ENCODE measurements at places on chromosomes 11 and 22. TPM values are rescaled to one million over a fixed set of nuclear protein-coding genes. Genes with fewer than 3 reads are reported as not detected.

- no peak overlapping the region for H3K4me3 ChIP-seq
- H3K4me1 ChIP-seq, result no peaks in the 10 kb centered on the region
- H3K27ac ChIP-seq, result no peak overlapping the region
- no peaks in the 10 kb centered on the region for H3K27me3 ChIP-seq
- no peaks in the 10 kb centered on the region for H3K36me3 ChIP-seq
Observed at GRCh38 chr11:37450613-37451012, 852.6 kb upstream of the RAG2 start.

DNA sequence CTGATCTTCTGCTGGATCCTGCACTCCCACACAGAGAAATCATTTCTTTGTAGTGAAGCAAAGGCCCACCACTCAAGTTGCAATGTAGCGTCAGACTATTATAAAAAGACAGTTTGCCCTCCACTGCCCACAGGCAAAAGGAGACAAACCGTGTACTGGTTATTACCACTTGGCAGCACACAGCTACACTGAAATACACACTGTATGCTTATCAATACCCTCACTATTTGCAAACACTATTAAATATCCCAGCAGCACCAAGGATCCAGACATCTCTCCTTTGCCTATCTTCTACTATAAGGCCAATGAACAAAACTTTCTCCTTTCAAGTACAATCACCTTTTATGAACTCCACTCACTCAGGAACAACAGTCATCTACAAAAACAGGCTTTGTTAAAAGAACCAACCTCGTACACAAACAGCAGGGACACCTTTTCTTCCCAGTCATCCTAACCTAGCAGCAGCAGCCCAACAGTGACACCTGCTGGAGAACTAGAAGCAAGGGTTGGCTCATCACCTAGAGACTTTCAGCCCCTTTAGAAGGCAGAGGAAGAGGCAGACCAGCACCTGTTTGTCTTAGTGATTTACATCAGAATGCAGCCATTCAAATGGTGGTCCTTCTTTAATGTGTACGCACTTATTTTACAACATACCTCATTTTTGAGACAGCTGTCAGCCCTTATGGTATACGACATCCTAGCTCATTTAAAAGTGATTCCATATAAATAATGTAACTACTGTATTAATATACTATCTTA, 56.1 kb downstream of the AMBRA1 start:
- no peak overlapping the region for H3K4me3 ChIP-seq
- peaks cover 37% of the 10 kb centered on the region for H3K4me1 ChIP-seq
- no peaks in the 10 kb centered on the region for H3K27me3 ChIP-seq
- peak; percentile 71 for DNase-seq
- H3K36me3 ChIP-seq, result peaks cover 25% of the 10 kb centered on the region

DNA sequence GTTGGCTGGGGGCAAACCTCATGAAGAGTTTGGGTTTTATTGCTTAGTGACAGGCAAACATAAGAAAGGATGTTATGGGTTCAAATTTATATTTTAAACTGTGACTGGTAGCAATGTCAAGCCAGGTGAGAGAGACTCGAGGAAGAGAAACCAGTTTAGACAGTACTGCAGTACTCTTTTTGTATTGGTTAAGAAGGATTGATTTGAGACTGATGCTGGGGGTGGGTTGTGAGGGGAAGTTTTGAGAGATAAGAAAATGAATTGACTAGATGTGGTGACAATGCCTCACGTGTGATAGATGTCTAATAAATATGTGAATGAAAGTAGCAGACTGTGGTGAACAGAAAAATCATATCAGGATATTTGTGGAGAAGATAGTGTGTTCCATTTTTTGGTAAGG, 142.4 kb downstream of the DDX10 start:
- peaks cover 3% of the 10 kb centered on the region for H3K4me1 ChIP-seq
- DNase-seq, result no peak
- no peaks in the 10 kb centered on the region for H3K36me3 ChIP-seq
- no peak overlapping the region for H3K27ac ChIP-seq

- no peaks in the 10 kb centered on the region for H3K4me1 ChIP-seq
- no peak overlapping the region for H3K27ac ChIP-seq
- no peak for DNase-seq
- H3K27me3 ChIP-seq, result no peaks in the 10 kb centered on the region
- H3K4me3 ChIP-seq, result no peak overlapping the region
Observed at GRCh38 chr11:59901306-59901705, 22.7 kb downstream of the OOSP3 start.

The PGGHG gene
- 2.9 TPM for total RNA-seq

GRCh38 chr22:37563153-37564081, 3.1 kb downstream of the CDC42EP1 start:
- DNase-seq, result peak; percentile 81
- no peaks in the 10 kb centered on the region for H3K27me3 ChIP-seq
- peak overlapping the region; percentile 72 for H3K4me3 ChIP-seq
- H3K27ac ChIP-seq, result peak overlapping the region; percentile 85

The TAF10 gene
- 112 TPM for total RNA-seq

GRCh38 chr11:2453436-2453835, 8.6 kb downstream of the KCNQ1 start:
- H3K36me3 ChIP-seq, result no peaks in the 10 kb centered on the region
- H3K4me3 ChIP-seq, result no peak overlapping the region
- no peaks in the 10 kb centered on the region for H3K4me1 ChIP-seq

The CBY1 gene
- 22.9 TPM for total RNA-seq

DNA sequence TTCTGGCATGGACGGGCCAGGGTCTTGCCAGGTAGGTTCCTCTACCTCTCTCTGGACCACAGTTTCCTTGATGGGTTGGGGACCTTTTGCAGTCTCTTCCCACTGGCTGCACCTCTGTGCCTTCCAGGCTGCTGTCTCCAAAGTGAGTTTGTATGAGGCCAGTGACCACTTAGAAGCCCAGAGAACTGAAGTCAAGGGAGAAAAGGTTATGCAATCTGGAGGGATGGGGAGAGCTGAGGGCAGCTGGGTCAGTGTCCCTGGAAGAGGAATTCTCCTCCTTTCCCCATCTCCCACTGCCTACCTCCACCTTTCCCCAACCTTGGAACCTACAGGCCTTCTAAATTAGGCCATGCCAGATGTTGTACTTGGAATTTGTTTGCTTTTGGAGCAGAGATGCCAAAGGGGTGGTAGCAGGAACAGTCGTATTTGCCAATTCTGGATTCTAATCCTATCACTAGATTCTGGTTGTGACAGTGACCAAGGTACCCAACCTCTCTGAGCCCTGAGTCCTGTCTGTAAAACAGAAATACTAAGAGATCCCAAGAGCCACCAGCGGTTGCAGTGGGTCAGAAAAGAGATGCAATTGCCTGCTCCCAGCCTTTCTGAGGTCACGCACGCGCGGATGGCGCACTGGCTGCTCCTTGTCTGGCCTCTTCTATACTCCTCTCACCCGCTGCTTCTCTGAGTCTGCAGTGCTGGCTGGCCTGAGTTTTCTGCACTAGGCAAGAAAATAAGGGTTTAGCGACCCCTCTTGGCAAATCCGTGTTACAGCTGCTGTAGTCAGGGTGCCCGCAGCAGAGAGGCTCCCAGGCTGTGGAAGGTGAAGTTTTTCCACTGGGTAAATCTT, 10.7 kb upstream of the ACCSL start:
- H3K4me1 ChIP-seq, result peaks cover 6% of the 10 kb centered on the region
- peak; percentile 83 for DNase-seq
- no peak overlapping the region for H3K4me3 ChIP-seq

The LDHAL6A gene
- not detected for total RNA-seq

DNA sequence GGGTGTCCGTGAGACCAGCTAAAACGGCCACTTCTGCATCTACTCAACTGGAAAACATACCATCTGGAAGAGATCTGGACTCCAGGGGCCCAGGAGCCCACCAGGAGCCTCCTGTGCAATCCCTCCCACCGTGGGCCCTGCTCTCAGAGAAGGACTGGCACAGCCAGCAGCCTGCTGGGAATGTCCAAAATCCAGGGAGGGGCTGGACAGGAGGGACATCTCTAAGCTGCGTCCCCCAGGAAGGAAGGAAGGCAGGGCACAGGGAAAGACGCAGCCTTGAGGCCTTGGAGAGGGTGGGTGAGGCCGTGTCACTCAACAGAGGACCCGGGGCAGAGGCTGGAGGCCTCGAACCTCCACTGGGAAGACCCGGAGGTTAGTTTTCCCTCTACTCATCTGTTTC, 78.0 kb downstream of the PHF21B start:
- H3K4me3 ChIP-seq, result no peak overlapping the region
- H3K27me3 ChIP-seq, result no peaks in the 10 kb centered on the region

The RIC3 gene
- 8.4 TPM for total RNA-seq

GRCh38 chr11:118924591-118925585, 838 bp downstream of the BCL9L start:
- peak overlapping the region; percentile 96 for H3K4me3 ChIP-seq
- H3K27ac ChIP-seq, result peak overlapping the region; percentile 98

The SELENOH gene
- total RNA-seq, result 87.1 TPM

The DAGLA gene
- total RNA-seq, result 1.9 TPM

The FGF19 gene
- total RNA-seq, result not detected

The KDM4D gene
- 0.30 TPM for total RNA-seq

GRCh38 chr22:35446365-35446764, 46.4 kb downstream of the MCM5 start:
- no peaks in the 10 kb centered on the region for H3K4me1 ChIP-seq
- no peaks in the 10 kb centered on the region for H3K36me3 ChIP-seq
- no peaks in the 10 kb centered on the region for H3K27me3 ChIP-seq

DNA sequence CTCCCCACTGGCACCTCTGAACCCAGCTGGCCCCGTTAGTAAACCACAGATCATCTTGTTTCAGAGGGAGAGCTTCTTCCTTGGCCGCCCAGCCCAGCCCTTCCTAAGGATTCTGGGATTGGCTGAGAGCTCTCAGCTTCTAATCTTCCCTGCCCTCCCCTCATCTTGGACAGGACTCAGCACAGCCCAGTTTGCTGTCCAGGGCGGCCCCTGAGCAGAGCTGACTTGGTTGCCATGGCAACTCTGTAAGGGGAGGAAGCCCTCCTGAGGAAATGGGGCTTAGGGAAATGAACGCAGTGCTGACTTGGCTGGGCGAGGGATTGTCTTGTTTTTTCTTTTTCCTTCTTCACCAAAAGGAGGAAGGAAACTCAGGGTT, 4.6 kb downstream of the APOL4 start:
- peaks cover 14% of the 10 kb centered on the region for H3K4me1 ChIP-seq
- no peak overlapping the region for H3K4me3 ChIP-seq
- DNase-seq, result peak; percentile 78
- no peaks in the 10 kb centered on the region for H3K27me3 ChIP-seq
- no peaks in the 10 kb centered on the region for H3K36me3 ChIP-seq

The ADSL gene
- 170 TPM for total RNA-seq
